AG04449 (cell line): ENCODE measurements at places on chromosomes 2 and 18.

GRCh38 chr2:52622266-52622665 is 1145.3 kb upstream of the CHAC2 start:
- DNase-seq, result no peak

GRCh38 chr2:114661971-114662939 is 219.8 kb downstream of the DPP10 start:
- no peak for DNase-seq

- no peak for DNase-seq
Observed at GRCh38 chr2:223050188-223050587, 1.8 kb upstream of the KCNE4 start.

- no peak for DNase-seq
Observed at GRCh38 chr2:27263287-27264252, 723 bp upstream of the SLC30A3 start.

- no peak for DNase-seq
Observed at GRCh38 chr2:143875295-143876233, 644.4 kb downstream of the ZEB2 start.

DNA sequence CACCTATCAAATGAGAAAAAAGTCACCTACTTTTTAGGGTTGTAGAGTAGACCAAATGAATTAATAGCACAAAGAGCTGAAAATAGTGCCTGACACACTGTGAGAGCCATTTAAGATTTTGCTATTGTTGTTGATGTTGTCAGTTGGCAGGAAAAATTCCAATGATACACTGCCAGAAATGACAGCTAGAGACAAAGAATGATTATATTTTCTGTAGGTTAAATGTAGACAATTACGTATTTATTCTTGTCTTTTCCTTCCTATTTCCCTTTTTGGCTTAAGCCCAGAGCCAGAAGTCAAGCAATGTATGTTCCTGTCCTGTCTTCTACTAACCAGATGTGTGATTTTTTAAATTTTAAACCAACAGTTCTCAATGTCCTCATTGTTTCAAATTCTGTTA is 17.2 kb downstream of the NRXN1 start:
- no peak for DNase-seq

DNA sequence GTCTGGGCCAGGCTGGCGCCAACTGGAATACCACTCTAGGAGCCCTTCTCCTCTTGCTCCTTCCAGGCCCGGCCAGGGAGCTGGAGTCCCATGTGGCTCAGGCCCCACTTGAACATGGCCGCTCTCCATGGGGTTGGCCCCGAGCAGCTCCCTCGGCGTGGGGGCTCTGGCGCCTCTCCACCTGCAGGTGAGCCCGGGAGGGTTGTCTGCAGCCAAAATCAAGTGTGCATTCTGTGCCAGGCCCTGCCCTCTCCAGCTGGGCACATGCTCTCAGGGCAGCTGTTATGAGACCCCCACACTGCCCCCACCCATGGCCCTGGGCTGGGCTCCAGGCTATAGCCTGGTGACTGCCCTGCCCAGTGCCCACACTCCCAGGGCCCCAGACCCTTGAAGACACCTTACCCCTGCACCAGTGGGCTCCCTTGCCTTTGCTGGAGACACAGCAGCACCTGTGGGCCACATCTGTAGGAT is 45.8 kb upstream of the HS6ST1 start:
- no peak for DNase-seq

- no peak for DNase-seq
Observed at GRCh38 chr2:101622210-101623030, 75.1 kb upstream of the MAP4K4 start.

- DNase-seq, result no peak
Observed at GRCh38 chr2:58239243-58239925, 1.7 kb downstream of the FANCL start.

DNA sequence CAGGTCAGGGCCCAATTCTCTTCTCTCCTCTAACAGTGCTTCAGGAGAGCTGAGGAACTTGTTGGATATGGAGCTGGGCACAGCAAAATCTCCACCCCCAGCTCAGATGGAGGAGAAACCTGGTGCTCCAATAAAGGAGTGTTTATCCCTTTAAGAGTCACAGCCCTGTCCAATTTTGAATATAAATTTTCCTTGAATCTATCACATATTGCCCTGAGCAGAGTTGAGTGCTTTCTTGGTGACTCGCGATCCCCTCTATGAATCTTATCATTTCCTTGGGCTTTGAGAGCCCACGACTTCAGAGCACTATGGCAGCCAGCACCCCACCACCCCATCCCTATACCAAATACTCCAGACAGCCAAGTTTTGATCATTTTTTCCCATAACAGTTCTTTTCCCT is 34.4 kb upstream of the SMAD7 start:
- DNase-seq, result no peak

DNA sequence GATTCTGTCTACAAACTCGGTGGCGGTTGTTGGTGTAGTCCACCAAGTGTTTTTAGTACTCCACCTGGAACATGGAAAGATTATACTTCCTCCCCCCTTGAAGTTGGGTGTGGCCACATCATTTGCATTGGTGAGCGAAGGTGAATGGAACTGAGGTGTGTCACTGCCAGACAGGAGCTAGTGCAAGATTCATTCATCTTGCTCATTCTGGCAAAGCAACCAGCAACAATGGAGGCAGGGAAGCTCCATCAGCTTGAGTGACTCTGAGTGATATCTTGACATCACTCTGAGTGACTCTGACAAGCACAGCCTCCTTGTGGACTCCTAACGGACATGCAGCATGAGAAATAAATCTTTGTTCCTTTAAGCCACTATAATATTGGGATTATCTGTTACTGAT is 54.7 kb upstream of the SLC1A4 start:
- no peak for DNase-seq

- DNase-seq, result no peak
Observed at GRCh38 chr18:76923485-76924085, 101.2 kb downstream of the ZNF236 start.

GRCh38 chr18:63528863-63529492 is 13.2 kb upstream of the SERPINB12 start:
- DNase-seq, result no peak

- no peak for DNase-seq
Observed at GRCh38 chr2:37893327-37893726, 31.8 kb upstream of the RMDN2 start.

GRCh38 chr2:239360421-239361310 is 40.2 kb downstream of the HDAC4 start:
- DNase-seq, result no peak

GRCh38 chr2:169221745-169222369 is 140.5 kb downstream of the LRP2 start:
- DNase-seq, result no peak

- DNase-seq, result no peak
Observed at GRCh38 chr2:79428745-79429144, 84.1 kb upstream of the CTNNA2 start.

- DNase-seq, result no peak
Observed at GRCh38 chr2:70828914-70829824, 6.4 kb downstream of the CD207 start.

GRCh38 chr2:213122725-213123124 is 28.7 kb downstream of the IKZF2 start:
- DNase-seq, result no peak

GRCh38 chr2:178265851-178266250 is 71.5 kb downstream of the OSBPL6 start:
- no peak for DNase-seq

DNA sequence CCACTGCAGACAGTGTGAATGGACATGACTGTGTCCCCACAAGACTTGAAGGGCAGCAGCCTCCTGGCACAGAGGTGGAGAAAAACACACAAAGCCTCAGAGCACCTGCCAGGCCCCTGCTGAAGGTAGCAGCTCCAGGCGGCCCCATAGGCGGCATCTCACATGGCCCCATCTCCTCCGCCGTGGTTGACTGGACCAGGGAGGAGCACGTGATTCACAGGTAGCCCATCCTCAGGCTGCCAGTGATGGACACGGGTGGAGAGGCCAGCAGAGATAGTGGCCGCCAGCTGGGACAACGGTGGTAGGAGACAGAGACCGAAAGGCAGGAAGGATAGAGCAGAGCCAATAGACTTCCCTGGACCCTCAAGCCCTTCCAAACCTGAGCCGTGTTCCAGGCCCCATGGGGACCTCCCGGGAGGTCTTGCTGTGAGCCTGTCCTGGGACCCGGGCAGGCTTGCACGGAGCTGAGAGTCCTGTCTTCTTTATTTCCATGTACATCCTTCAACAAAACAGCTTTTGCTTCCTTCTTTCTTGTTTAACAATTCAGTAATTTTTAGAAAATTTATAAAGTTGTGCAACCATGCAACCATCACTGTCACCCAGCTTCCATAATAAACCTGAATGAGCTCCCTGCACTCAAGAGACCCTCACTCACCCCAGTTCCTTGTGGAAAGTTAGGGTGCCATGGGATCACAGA is 26.9 kb downstream of the GPR55 start:
- no peak for DNase-seq

GRCh38 chr2:218014706-218015585 is 12.2 kb upstream of the TNS1 start:
- no peak for DNase-seq

DNA sequence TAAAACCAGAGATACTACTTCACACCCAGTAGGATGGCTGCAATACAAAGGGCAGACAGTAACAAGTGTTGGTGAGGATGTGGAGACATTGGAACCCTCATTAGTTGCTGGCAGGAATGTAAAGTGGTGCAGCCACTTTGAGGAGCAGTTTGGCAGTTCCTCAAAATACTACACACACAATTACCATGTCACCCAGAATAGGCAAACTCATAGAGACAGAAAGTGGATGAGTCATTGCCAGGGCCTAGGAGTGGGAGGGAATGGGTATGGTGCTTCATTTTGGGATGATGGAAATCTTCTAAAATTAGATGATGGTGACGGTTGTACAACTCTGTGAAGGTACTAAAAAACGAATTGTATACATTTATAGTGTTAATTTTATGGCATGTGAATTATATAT is 54.8 kb downstream of the ATP9B start:
- DNase-seq, result no peak

GRCh38 chr18:12779043-12779442 is 76.2 kb downstream of the PSMG2 start:
- DNase-seq, result no peak

DNA sequence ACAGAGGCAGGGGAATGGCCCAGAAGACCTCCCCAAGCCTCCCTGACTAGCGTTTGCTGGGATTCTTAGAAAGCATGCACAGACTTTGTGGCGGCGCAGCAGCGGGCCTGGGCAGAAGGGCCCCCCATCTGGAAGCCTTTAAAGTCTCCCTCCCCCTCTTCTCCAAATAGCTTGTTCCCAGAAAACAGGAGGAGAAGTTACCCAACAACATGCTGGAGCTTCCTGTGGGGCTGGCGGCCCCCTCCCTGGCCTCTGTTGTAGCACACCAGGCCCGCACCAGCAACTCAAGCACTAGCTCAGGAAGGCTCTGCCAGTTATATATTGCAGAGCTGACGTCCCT is 334.8 kb downstream of the DYSF start:
- DNase-seq, result no peak

GRCh38 chr2:33069894-33070651 is 123.3 kb downstream of the LTBP1 start:
- DNase-seq, result peak; percentile 92

DNA sequence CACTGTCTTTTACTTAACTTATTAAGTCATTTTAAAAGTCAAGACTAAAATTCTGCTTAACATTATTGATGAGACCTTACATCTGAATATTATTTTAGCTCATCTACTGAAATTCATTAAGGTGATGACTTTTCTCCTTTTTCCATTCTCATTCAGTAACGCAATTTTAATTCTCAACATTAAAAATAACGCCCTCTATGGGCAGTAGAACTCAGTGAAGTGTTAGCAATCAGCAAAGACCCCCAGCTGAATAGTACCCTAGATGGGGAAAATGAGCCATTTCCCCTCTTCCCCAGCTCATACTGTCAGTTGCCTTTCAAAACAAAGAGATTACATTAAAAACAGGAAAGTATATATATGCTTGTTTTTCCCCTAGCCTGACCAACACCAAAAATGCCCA is 203.3 kb downstream of the NR4A2 start:
- no peak for DNase-seq

DNA sequence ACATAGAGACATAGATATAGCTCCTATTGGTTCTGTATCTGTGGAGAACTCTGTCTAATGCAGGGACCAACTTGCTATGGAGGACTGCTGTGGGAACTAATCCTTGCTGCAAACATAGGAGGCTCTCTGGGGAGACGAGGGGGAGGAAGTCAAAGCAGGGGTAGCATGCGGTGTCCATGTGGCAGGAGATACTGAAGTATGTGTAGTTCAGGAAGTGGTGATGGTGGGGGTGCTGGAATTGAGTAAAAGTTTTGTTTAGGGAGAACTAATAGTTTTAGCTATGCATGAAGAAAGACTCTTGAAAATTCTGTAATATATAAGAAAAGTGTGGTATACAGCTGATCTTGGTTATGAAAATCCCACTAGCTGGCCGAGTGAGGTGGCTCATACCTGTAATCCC is 62.0 kb downstream of the ANKRD44 start:
- DNase-seq, result no peak

DNA sequence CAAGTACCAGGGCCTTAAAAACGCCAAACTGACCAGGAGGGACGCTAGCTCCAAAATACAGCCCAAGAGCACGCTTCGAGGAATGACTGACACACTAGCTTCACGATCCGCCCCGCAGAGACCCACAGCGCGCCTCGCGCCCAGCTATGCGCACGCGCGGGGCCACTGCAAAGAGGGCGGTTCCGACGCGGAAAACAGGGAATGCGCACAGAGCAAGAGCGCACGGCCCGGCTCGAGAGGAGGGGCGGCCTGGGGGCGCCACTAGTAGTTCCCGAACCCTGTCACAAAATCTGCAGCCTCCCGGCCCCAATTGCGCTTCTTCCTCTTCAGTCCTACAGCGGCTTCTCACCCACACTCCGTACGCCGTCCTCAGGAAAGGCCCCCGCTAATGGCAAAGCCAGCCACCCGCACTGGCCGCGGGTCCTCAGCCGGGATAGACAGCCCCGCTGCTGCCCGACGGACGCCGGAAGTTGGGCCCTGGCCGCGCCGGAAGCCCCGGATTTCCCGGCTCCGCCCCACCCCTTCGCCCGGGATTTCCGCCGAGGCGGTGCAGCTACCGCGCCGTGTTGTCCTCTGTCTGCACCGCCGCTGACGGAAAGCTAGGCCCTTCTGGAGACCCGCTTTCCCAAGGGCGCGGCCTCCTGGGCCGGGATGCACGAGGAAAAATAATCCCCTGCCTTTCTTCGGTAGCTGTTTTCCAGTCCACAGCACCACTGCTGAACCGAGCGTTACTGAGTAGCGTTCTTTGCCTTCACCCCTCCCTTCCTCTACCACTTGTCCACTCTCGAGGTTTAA is at the start of gene HDHD2:
TSS of gene HDHD2 (minus strand) at position 472 of the 795 bp plus-strand sequence. CDS start 14,061 bp downstream, outside the sequence.
- DNase-seq, result no peak
